ENCODE measurements at places on chromosomes 7 and 10.

DNA sequence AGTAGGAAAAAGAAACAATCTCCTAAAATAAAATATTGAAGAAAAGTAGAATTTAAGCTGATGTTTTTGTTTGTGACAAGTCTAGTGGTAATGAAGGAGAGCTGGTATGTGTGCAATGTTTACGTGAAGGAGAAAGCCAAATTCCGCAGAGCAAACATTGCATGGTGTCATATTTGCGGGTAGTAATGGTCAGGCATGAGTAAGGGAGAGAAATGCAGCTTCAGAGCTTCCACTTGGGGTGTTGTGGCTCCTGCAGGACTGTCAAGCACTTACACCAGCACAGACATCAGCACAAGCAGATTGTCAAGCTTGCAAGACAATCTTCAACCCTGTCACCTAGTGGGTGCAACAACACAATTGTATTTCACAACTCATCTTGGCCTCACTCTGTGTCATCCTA is 136.5 kb upstream of the ETV1 start:
- no peak for DNase-seq

DNA sequence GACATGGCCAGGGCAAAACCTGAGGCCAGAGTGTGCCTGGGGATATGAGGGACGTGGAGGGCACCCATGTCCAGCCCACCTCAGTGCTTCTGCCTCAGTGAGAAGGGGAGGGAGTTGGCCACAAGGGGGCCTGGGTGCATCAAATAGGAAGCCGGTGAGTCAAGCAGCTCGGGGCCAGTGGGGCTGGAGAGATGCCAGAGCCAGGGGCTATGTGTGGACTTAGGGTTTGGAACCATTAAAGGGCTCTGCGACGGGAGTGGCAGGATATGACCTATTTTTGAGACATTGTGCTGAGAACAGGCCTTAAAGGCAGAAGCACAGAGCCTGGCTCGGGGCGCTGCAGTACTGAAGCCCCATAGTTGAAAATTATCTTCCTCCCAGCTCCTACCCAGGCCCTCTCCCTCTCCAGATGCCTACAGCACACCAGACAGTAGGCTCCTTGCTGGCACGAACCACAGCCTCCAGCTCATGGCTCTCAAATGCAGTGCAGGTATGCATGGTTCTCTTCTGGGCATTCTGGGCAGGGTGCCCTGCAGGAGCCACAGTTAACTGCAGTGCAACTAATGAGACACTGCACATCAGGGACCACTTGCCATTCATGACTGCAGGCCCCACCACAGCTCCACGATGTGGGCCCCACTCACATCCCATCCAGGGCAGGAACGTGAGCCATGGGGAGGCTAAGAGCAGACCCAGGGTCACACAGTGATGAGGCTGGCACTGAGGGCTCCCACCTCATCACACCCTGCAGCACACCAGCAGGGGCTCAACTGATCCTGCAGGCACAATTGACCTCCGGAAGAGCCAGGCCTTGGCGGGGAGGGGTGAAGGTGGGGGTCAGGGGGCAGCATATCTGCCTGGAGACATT is 7.2 kb upstream of the PGAM2 start:
- peak; percentile 57 for DNase-seq

DNA sequence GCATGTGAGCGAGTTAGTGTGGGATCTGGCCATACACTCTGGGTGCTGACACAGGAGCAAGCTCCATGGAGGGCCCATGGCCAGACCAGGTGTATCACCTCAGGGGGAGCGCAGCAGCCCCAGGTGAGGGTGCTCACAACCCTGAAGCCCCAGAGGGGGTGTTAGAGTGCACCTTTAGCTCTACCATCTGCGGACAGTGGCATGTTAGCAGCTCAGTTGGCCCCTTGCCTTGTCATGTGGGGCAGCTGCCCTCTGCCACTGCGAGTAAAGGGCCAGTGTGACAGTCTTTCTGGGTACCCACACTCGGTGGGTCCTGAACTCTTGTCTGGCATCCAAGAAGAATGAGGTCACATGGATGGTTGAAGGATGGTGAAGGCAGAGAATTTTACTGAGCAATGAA is 600.2 kb downstream of the SORCS3 start:
- DNase-seq = no peak

- DNase-seq = no peak
These were observed 271.2 kb upstream of the IGFBP3 start for GRCh38 chr7:46192271-46192670.

- DNase-seq = no peak
These were observed 126.9 kb upstream of the KLF6 start for GRCh38 chr10:3911713-3912442.

DNA sequence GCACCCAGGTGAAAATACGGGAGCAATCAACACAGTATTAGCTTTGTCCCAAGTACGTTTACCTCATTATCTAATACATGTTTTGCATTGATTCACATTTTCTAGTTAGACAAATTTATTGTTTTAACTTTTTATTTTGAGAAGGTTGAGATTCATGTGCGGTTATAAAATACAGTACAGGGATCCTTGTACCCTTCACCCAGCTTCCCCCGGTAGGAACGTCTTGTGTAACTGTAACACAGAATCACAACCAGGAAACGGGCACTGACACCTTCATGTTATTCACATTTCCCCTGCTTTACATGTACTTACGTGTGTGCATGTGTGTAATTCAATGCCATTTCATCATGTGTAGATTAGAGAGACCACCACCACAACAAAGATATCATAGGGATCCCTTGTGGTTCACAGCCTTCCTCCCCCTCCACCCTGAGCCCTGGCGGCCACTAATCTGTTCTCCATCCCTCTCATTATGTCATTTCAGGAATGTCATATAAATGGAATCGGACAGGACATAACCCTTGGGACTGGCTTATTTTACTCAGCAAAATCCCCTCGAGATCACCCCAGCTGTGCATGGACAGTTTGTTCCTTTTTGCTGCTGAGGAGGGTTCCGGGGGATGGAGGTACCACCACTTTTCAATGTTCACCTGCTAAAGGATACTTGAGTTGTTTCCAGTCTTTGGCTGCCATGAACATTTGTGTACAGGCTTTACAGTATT is 46.5 kb upstream of the C10orf71 start:
- no peak for DNase-seq

- no peak for DNase-seq
These were observed 12.4 kb downstream of the CALHM2 start for GRCh38 chr10:103439776-103440175.

- no peak for DNase-seq
These were observed 649.0 kb downstream of the LRMDA start for GRCh38 chr10:76080451-76080850.

DNA sequence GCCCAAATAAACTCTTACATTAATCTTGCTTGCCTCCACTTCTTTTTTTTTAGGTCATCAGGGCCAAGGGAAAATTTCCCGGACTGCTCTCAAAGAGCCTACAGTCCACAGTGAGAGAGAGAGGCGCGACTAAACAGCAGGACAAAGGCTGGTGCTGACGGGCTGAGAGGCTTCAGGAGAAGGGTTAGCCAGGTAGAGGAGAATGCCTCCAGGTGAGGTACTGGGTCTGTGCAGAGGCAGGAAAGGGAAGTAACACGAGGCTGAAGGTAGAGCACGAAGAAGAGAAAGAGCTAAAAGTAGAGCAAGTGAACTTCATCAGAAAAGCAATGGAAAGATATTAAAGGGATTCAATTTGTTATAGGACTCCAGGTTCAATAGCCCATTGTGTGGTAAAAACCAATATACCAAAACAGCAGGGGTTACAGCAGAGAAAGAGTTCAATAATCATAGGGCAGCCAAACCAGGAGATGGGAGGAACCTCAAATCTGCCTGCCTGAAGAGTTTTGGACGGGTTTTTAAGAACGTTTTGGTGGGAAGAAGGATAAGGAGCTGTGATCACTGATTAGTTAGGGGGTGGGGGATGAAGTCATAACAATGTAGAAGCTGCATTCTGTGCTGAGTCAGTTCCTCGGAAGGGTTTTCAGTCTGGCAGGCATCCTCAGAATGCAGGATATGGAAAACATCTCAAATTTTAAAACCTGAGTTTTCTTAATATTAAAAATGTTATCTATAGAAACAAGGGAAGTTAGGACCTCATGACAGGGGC is 171.5 kb downstream of the AKR1D1 start:
- no peak for DNase-seq

DNA sequence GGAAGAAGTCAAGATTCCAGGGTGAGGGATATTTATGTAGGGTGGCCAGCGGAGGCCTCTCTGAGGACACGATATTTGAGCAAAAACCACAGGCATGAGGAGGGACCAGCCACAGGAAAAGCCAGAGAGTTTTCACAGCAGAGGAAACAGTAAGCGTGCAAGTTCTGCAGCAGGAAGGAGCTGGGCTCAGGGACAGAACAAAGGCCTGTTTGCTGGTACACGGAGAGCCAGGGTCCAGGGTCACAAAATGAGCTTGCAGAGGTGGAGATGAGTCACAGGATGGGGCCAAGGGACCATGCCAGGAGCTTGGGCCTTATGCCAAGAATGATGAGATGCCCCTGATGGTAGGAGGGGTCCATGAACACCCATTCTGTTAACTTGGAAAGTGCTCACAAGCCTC is 283.5 kb downstream of the PLXNA4 start:
- no peak for DNase-seq

GRCh38 chr7:141288626-141289025 is 214.8 kb downstream of the TMEM178B start:
- DNase-seq = no peak

DNA sequence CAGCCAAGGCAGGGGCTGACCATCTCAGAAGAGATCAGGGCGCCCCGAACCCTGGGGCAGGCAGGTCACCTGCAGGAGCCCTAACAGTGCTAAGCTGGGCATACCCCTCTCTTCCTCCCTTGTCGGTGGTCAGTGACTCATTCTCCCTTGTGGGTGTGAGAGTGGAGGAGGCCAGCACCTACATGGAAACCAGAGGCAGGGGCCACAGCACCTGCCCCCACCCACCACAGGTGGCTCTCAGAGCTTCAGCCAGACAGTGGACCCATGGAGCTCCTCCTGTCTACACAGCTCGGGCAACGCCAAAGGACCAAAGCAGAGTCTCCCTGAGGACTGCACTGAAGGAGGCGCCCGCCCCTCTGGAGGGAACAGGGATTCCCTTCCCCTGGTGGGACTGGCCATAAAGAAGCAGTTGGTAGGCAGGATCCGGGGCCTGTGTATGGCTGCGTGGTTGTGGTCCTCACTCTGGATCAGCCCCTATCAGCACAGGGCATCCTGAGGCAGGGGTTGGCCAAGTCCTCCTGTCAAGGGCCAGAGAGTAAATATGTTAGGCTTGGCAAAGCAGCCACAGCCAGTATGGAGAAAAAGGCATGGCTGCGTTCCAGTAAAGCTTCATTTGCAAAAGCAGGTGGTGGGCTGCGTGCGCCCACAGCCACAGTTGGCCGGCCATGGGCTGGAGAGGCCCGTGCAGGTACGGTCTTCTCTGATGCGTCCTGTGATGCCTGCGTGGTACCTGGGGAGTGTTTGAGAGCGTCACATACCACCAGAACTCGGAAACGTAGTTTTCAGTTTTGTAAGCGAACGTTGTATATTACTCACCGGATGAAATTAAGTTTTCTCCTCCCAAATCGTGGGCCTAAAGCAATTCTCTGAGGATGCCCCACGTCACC is 198.2 kb downstream of the EBF3 start:
- no peak for DNase-seq

DNA sequence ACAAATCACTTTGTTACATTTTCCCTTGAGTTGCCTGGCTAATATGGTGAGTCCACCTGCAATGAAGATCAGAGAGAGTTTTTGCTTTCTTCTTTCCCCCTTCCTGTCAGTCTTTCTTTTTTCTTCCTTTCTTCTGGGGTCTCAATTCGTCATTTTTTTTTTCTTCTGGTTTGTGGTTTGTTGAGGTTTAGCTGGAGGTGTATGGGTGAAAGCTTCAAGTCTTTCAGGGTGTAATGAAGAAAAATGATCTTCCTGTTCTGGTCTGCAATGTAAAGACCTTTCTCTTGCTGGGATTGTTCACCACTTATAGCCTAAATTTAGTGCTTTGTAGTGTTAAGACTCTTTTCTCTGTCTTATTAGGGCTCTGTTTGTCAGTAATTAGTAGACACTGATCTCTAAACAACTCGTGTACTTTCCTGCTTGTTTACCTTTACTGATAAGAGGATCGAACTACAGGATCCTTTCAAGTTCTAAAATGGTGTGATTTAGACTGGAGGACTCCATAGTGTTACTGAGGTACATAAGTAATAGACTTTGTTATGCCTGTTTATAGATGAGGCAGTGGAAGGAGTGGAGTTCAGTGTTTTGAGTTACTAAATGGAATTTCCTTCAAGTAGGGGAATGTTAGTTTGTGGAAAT is 129.1 kb downstream of the SUGCT start:
- no peak for DNase-seq

- no peak for DNase-seq
These were observed 24.1 kb downstream of the CYP17A1 start for GRCh38 chr10:102813017-102813541.

DNA sequence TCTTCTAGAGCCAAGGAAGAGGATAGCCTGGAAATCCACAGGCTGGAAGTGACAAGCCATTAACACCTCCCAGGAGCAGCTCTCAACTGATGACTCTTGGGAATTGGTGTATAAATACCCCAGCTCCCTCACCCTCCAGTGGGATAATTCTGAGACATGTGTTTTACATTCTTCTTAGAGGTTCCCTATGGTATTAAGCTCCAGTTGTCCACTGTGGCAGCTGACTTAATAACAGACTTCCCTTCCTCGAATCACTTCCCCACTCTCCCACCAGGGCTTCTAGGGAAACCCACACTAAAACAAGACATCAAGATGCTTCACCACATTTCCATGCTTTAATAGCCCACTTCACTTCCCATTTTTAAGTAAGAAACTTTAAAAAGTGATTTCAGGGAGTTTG is 47.2 kb downstream of the FAM107B start:
- DNase-seq = no peak

- DNase-seq = no peak
These were observed 20.3 kb downstream of the AASS start for GRCh38 chr7:122123746-122124145.

DNA sequence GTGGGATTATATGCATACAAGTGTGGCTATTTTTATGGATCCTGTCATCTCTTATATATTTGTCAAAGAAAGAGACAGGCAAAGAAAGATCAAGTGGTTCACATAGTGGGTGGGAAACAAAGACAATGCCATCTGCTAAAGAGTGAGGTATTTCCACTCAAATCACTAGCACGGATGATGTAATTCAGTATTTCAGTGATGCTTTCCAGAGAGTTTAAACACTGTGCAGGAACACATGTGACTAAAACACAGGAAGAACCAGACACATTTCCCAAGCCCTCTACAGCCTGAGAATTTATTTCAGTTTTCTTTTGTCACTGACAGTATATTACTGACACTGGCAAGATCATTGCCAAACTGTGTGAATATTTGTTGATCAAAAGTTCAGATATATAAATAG is 885.7 kb upstream of the CELF2 start:
- no peak for DNase-seq

GRCh38 chr7:999941-1000935 is 17.3 kb downstream of the CYP2W1 start:
- DNase-seq = no peak

- no peak for DNase-seq
These were observed 90.0 kb downstream of the PLXNA4 start for GRCh38 chr7:132486274-132486610.

DNA sequence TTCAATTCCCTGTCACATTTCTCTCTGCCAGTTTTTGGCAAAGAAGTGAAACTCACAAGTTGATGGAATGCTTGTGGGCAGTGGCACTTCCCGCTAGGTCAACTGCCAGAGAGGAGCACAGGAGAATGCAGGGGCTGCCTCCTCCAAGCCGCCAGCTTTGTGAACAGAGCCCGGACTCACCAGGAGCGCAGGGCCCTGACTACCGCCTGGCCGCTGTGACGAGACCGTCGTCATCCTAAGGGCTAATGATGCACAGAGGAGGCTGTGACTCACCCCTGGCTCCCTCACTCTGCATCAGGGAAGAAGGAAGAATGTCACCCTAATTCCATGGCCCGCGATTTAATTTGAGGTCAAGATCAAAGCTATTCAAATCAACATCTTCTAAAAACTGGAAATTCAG is 123.9 kb downstream of the TAX1BP1 start:
- DNase-seq = no peak

- no peak for DNase-seq
These were observed 71.7 kb upstream of the ZNRF2 start for GRCh38 chr7:30212701-30213111.
